ENCODE measurements at places on chromosomes 4 and X.
A peak's percentile ranks its signal among the peaks of the same experiment; 100 is the strongest.

- DNase-seq, result no peak
Observed at GRCh38 chr4:25930731-25931354, 16.8 kb downstream of the SMIM20 start.

DNA sequence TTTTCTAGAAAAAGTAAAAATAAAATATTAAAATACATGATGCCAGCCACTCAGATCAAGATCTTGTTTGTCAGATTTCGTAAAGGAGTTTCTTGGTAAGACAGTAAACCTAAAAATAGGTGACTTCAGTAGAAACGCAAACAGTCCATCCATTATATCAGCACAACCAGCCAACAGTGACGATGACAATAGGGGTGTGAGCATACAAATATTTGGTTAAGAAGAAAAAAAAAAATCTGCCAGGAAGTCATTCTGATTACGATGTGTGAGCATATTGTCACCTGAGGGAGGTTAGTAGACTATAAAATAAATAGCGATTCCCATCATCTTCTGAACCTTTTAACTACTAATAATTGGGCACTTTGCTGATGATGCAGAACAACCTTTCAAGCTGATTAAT lies 37.6 kb downstream of the SLC7A11 start:
- DNase-seq, result no peak

GRCh38 chr4:80093563-80093962 lies 20.5 kb upstream of the ANTXR2 start:
- DNase-seq, result no peak

DNA sequence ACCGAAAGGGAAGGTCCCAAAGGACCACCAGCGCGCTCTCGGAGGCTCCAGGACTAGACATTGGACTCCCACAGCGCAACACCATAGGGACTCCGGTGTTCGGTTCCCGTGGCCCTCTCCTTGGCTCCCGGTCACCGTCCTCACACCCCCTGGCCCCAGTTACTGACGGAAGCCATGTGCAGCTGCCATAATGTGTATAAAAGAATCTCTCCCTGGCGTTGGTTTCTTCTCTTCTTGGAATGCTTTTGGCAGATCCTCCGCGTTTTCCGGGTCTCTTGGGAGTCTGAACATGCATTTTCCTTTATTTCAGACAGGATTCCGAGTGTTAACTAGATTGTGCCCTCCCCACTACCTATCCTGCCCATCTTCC lies 69.8 kb downstream of the FBXO8 start:
- DNase-seq, result no peak

- DNase-seq, result no peak
Observed at GRCh38 chrX:20567108-20567507, 300.4 kb upstream of the RPS6KA3 start.

DNA sequence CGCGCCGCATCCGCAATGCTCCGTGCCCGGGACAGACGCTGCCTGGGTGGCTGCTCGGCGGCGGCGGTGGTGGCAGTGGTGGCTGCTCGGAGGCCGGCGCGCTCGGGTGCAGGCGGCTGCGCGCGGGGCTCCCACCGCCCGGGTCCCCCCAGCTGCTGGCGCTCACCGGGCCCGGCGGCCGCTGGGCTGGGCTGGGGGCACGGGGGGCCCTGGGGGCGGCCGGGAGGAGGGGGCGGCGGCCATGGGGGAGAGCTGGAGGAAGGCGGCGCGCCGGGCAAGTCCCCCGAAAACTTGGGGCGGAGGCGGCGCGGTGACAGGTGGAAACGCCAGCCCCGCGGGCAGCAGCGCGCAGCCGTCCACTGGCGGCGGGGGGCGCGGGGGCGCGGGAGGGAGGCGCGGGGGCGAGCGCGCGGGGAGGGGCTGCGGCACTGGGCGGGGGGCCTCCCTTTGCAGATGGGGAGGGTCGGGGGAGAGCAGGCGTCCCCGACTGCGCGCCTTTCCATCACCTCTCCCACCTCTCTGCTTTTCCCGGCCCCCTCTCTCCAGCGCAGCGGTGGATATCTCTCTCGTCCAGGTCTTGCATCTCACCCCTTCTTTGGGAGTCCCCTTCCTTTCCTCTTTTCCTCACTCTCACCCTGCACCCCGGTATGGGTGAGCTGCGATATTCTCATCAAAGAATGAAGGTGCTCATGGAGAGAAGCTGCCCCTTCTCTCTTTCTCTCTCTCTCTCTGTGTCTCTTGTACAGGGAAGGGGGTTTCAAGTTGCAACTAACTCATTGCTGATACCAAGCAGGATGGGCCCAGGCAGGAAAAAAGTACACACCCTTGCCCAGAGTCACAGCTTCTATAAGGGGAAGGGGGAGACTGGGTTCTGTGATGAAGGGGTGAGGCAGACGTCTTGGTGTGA lies 83.7 kb upstream of the DHRSX start:
- no peak for DNase-seq

DNA sequence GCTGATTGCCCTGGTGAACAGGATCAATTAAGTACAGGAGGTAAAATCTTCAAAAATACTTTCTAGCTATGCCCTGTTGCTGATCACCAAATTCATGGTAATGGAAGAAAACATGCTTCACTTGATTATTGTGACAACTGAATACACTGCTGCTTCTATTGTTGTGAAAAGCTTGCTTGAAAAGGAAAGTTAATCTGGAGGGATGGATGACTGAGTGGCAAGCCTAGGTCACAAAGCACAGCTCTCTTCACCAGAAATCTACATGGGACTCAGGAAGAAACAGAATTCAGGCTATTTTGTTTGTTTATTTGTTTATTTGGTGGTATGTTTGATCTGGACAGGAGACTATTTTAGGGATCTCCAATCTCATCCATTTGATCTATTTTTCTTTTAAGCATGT lies 182.0 kb downstream of the MGST2 start:
- DNase-seq, result no peak

- DNase-seq, result no peak
Observed at GRCh38 chr4:114021451-114021850, 42.0 kb upstream of the ARSJ start.

DNA sequence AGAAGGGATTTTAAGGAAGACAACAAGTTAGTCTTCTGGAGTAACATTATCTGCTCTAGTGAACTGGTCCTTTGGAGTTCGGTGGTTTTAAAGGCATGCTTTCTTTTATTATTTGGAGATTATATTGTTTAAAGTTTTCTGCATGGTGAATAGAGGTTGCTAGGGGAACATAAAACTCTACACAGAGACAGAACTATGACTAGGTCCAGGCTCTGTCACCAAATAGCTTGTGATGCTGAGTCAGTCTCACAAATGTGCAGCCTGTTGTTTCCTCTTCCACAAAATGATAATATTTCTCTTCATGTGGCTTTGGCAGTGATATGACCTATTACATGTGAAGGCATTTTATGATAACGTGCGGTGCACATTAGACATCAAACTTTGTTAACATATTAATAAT lies 132.6 kb downstream of the PACRGL start:
- no peak for DNase-seq

DNA sequence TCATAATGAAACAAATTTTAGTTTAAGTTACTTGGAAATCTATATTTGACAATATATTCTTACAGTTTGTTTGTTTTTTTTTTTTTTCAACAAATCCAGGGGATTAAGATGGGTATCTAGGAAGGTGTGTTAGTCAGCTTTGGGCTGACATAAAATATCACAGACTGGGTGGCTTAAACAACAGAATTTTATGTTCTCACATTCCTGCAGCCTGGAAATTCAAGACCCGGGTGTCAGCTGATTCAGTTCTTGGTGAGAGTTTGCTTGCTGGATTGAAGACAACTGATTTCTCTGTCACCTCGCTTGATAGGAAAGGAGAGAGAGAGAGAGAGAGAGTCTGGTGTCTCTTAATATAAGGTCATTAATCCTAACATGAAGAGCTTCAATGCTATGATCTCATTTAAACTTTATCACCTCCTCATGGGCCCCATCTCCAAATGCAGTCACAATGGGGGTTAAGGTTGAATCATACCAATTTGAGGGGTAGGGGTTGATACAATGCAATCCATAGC lies 465.2 kb downstream of the CENPC start:
- no peak for DNase-seq

- no peak for DNase-seq
Observed at GRCh38 chr4:59339631-59340030, 1860.5 kb upstream of the ADGRL3 start.

- DNase-seq, result peak; percentile 63
Observed at GRCh38 chrX:14032406-14032805, 2.7 kb upstream of the GEMIN8 start.

- DNase-seq, result no peak
Observed at GRCh38 chrX:57643698-57644097, 36.4 kb downstream of the NLRP2B start.

- no peak for DNase-seq
Observed at GRCh38 chrX:44303119-44303518, 40.4 kb downstream of the EFHC2 start.

DNA sequence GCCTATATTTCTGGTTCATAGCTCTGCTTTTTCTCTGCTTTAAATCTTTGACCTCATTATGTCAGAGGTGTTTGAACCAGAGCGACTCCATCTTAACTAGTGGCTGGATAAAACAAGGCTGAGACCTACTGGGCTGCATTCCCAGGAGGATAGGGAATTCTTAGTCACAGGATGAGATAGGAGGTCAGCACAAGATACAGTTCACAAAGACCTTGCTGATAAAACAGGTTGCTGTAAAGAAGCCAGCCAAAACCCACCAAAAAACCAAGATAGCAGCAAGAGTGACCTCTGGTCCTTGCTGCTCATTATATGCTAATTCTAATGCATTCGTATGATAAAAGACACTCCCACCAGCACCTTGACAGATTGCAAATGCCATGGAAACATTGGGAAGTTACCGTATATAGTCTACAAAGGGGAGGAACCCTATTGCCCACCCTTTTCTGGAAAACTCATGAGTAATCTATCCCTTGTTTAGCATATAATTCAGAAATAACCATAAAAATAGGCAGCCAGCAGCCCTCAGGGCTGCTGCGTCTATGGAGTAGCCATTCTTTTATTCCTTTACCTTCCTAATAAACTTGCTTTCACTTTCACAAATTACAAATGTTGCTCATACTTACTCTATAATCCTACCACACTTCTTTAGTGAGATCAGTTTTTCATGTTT lies 193.9 kb downstream of the NAF1 start:
- DNase-seq, result no peak

DNA sequence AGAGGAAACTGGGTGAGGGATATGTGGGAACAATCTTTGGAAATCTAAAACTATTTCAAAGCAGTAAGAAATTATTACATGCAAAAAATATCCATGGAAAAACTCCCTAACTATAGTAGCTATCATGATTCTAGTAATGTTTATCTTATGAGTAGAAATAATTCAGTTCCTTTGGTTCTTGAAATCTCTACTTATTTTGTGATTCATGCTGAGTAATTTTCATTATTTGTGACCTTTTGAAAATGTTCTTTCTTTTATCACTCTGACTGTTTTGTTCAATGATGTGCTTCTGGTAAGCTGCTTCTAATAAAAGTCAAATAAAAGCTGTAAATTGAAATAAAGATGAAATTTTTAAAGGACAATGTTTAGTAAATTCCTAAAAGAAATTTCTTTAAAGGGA lies 40.4 kb upstream of the MAGEB10 start:
- no peak for DNase-seq

- DNase-seq, result no peak
Observed at GRCh38 chr4:183589461-183590099, 69.4 kb downstream of the RWDD4 start.

DNA sequence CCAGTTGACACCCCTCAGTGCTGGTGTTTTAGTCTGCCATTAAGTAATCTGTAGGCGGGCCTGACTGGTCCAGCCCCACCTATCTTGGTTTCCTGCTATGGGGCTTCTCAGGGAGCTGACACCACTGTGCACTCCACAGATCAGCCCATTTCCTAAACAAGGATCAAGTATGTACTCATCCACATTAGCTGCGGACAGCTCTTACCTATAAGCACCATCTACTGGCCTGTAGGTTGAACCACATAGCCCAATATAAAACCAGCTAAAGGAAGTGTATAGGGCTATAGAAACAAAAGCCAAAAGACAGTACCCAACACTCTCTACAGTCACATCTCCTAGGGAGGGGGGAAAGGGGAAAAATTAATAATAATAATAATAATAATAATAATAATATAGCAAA lies 353.5 kb upstream of the CXorf51B start:
- DNase-seq, result no peak

GRCh38 chr4:165433529-165433928 lies 54.7 kb downstream of the CPE start:
- no peak for DNase-seq

DNA sequence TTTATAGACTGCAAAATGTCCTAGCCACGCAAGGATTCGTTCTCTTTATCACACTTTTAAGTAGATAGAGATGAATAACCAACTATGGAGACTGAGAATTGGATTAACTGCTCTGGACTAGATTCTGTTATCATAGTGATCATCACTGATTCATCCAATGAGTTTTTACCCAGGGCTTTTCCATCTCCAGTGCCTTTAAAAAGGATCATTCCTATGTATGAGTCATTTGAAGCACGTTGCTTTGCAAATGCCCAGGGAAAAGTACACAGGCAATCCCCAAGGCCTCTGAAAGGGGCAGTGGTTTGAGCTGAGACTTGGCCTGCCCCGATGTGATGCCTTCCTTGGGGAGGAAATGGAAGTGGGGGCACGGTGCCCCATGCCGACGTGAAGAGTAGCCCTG lies 122.7 kb upstream of the PSAPL1 start:
- DNase-seq, result no peak

DNA sequence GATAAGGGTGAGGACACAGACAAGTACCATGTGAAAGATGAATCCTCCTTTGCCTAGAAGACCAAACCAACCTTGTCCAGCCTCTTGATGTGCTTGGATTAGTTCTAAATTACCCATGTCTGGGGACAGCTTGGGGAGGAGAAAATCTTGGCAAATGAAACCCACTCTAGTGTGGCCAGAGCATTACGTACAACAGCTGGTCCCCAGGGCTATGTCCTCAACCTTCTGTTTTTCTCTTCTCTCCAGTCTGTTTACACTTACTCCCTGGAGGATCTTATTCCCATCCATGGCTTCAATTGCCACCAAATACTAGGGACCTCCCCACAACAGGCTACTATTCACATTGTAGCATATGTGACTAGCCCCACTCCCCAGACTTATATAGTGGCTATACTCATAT lies 384.5 kb downstream of the OPHN1 start:
- DNase-seq, result no peak

- no peak for DNase-seq
Observed at GRCh38 chr4:106493086-106493485, 124.5 kb upstream of the GIMD1 start.

- no peak for DNase-seq
Observed at GRCh38 chr4:8188085-8188484, 11.0 kb upstream of the SH3TC1 start.

DNA sequence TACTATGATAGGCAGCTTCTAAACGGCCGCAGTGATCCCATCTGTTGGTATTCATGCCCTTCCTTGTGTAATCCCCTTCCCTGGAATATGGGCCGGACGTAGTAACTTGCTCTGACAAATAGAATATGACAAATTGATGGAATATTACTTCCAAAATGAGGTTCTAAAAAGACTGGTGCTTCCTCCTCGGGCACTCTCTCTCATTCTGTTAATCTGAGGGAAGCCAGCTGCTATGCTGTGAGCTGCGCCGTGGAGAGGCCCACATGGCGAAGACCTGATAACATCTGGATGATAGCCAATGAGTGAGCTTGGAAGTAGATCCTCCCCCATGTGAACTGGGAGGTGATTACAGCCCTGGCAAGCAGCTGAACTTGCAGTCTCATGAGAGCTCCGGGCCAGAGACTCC lies 27.2 kb upstream of the SLC25A4 start:
- no peak for DNase-seq
